ENCODE measurements at places on chromosomes 5 and 9.

DNA sequence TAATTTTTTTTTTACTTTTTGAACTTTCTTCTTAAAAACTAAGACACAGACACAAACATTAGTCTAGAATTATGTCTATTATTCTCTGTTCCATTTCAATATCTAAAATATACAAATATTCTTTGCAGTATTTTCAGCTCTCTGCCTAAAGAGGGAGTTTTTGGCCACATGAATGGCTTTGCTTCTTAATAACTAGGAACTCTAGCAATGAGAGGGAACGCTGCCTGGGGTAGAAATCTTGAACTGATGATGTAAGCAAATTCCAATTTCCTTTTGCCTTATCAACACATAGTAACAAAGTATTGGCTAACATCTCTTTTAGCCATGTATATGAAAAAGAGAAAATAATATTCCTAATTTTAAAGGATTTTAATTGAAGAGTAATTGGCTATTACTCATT is 51.9 kb downstream of the SLC25A46 start:
- no peak for DNase-seq

GRCh38 chr5:106154280-106154716 is 1516.4 kb downstream of the EFNA5 start:
- no peak for DNase-seq

GRCh38 chr5:180071531-180072255 is at the start of gene RNF130:
RNF130 (minus strand) TSS chr5:180071759; CDS start chr5:180071702, 57 bp downstream.
- peak; percentile 65 for DNase-seq

DNA sequence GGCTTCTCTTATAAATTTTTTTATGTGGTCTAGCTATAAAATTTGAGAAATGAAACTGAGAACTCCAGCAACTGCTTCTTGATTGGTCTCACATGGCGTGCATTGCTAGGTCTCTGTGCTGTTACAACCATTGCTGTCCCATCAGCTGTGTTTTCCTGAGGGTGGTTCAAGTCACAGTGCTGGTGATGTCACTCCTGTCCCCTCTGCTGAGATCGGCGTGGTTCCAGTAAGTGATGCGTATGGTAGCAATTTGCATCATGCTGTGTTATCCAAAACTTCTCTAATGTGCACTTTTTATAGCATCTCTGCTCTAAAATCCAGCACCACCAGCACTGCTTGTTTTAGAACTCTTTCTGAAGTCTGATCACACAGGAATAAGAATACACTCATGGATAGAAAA is 112.6 kb upstream of the ZNF608 start:
- DNase-seq, result no peak

- no peak for DNase-seq
Observed at GRCh38 chr5:139611703-139612584, 36.2 kb upstream of the CXXC5 start.

DNA sequence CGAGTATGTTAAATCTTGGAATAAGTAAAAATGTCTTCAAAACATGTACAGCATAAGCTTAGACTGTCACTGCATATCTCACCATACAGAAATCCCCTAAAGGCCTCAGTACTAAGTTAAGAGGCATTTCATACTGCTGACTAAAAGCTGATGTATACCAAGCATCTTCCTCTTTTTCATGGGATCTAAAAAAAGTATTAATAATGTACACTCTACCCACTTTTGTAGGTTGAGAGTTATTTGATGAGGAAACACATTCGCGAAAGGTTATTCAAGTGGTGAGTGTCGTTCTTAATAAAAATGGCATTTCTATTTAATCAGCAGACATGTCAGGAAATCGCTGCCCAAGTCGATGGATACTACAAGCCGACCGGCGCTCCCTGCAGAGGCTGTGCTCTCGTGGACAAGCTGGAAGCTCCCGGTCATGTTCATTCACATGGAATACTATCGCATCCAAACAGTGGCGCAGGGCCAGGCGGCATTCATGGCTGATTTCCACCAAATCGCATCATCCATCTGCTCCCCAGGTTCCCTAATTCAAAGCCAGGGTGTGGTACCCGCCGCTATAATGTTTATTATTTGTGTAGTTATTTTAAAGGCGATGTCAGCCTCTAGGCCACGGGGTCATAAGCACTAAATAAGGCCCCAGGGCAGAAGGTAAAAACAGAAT is 724 bp downstream of the SGTB start:
- peak; percentile 38 for DNase-seq

GRCh38 chr5:163385271-163385670 is 52.1 kb upstream of the CCNG1 start:
- no peak for DNase-seq

DNA sequence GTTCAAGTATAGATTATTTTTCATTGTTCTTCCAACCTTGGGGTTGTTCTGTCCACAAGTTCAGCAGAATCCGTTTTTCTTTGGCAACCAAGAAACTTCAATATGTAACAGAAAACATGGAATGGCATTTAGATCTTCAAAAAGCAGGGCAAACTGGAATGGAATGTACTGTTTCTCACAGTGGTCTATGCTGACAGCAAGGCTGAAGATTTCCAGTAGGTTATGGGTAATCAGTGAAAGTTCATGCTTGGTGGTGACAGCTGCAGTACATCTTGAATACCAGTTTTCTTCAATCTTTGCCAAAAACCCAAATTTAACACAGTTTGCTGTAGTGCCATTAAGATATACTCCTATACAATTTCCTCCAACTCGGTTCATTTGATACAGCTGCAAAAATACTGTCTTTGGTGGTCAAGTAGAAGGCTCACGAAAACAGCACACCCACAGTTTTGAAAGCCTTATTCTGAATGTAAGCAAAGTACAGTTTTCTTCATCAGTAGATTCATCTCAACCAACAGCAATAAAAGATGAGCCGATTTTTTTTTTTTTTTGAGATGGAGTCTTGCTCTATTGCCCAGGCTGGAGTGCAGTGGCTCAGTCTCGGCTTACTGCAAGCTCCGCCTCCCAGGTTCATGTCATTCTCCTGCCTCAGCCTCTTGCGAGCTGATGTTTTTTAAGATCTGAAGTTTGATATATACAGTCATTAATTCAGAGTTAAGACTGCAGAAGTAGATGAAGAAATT is 4.9 kb downstream of the TRIM52 start:
- DNase-seq, result no peak

- no peak for DNase-seq
Observed at GRCh38 chr5:55416306-55416705, 108.5 kb downstream of the MTREX start.

DNA sequence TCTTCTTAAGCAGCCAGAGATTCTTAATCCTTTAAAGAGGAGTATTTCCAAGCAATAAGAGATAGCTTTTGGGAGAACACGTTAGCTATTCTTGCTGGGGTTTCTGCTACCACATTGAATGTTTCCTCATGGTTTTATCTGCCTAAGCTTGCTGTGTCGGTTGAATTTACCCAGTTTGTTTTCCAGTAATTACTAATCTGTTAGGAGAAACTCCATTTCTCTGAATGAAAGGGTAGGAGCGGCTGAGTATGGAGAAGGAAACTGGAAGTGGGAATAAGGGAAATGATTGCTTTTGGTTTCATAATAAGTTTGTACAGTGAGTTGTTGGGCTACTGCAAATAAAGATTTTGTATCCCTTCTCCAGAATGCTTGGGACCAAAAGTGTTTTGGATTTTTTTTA is 1.2 kb downstream of the JAK2 start:
- DNase-seq, result no peak

DNA sequence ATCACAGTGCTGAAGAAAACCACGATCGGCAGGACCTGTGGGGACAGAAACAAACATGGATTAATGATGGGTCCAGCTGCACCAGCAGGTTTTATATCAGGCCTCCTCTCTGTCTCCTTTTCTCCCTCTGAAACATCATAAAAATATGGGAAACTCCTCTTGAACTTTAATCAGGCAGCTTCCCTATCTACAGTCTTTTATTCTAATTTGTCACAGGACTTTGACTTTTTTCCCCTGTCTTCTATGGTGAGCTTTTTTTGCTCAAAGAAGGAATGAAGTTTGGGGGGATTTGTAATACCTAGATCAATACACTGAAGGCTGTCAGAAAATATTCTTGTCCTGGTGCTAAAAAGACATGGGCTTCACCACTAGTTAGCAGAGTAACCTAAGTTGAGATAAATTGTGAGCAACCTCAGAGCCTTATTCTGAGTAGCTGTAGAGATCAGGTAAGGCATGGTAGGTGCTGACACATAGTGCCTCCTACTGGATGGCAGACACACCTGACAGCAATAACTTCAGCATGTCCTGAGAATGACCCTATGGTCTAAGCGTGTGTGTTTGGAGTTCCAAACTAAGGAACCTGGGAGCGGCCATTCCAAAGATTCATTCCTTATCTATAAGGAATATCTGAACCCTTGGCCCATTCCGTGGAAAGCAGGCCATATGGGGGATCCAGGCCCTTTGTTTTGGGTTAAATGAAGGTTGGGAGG is 46.2 kb downstream of the SLC28A3 start:
- DNase-seq, result no peak

- no peak for DNase-seq
Observed at GRCh38 chr9:128204858-128205257, 1.7 kb downstream of the DNM1 start.

- no peak for DNase-seq
Observed at GRCh38 chr5:169301386-169301934, 521 bp upstream of the SLIT3 start.

GRCh38 chr9:113654605-113655428 is 191.3 kb downstream of the RGS3 start:
- no peak for DNase-seq

GRCh38 chr9:130689937-130690700 is 3.5 kb upstream of the EXOSC2 start:
- DNase-seq, result no peak

DNA sequence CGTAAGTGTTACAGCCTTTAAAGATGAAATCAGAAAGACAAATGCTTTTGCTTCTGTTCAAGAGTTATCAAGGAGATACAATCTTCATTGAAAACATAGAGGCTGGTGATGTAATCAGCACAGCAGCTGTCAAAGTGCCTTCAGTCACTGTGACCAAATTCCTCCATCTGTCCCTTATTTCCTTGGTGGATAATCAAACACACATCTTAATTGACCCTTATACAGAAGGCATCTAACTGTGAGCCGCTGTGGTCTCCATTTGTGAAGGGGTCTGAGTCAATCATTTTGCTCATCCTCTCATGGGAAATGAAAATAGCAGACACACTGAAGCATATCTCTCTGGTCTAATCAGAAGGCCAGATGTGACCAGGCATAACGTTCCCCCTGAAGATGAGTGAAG is 130.1 kb upstream of the TLR4 start:
- DNase-seq, result peak; percentile 85

DNA sequence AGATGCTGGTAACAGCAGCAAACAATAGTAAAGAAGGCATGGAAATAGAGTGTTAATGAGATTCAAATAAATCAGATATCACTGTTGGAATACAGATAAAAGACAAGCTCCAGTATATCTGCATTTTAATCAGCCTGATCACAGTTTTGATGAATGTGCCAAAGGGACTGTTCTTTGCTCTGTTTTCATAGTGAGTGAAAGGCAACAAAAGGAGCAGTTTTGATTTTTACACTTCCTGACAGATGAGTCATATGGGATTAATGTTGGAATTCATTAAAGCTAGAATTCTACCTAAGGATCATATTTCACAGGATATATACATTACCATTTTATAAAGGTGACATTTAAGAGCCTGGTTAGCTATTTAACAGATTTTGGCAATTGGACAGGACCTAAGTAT is 743.3 kb upstream of the PTPRD start:
- DNase-seq, result peak; percentile 20

DNA sequence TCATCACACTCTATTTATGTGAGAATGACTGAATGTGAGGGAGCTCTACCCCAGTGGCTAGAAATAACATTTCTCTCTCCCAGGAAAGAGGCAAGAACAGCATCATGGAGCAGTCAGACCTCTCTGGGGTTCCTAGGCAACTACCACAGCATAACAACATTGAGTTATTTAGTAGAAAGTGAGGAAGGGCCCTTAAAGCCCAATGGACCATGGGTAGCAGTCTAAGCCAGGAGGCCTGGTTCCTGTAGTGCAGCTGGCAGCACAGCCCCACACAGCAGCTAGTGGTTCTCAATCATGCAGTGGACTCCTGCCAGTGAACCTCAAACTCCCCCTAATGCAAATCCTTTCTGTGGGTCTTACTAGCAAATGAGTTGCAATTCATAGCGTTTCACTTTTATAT is 55.3 kb downstream of the SPEF2 start:
- DNase-seq, result no peak
